ENCODE measurements at places on chromosomes 2 and 18.

DNA sequence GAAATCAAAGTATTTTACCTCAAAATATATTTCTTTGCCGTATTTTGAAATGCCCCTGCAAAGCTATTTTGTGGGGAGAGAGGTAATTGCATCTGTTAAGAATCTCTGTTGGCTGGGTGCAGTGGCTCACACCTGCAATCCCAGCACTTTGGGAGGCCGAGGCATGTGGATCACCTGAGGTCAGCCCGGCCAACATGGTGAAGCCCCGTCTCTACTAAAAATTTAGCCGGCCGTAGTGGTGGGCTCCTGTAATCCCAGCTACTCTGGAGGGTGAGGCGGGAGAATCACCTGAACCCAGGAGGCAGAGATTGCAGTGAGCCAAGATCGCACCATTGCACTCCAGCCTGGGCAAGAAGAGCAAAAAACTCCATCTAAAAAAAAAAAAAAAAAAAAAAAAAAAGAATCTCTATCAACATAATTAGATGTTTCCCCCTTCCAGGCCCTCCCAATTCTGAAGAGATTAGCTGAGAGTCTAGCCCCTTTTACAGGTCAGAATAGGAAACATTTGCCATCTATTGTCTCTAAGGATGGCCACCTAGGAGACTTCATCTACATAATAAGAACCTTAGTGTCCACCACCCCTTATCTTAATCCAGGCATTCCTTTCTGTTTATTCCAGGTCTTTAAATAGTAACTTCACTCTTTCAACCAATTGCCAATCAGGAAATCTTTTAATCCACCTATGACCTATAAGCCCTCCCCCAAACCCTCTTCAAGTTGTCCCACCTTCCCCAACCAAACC is 3.5 kb upstream of the TRAPPC8 start:
- DNase-seq: peak; percentile 43

DNA sequence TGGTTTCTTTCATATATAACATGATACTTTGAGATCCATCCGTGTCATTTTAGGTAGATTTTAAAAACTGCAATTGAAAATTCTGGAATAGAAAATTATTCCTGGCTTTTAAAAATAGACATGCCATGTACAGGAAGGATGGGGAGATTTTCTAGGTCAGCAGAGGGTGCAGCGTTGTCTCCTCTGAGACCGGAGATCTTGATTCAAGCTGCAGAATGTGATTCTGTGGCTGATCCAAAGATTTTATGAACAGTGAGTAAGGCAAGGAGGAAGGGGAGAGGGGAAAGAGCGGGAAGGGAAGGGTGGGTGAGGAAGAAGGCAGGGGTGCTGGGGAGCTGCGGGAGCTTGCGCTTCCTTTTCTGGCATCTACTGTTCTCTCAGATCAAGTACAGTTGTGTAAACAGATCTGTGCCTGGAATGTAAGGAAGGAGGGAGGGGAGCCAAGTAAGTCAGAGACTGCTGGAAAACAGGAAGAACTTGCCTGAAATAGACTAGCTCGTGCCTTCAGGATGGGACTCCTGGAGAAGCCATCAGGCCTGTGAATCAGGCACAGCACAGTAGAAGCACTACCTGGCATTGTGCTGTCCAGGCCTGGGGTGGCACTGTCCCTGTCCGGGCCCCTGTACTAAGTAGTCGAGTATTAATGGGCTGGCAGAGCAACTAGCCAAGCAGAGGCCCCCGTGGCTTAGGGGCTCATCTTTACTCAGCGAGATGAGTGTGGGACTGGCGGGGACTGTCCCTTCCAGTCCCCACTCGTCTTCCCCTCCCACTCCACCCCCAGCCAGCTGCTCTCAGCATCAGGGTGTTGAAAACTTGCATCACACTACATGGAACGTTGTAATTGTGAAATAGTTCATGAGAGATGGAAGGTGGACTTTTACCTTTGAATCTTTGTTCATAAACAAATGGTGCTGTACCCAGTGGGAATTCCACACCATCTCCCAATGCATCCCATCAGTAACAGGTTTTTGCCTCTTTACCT is 163.5 kb downstream of the UXS1 start:
- no peak for DNase-seq

GRCh38 chr2:95113464-95113863 is 8.1 kb downstream of the MRPS5 start:
- no peak for DNase-seq

DNA sequence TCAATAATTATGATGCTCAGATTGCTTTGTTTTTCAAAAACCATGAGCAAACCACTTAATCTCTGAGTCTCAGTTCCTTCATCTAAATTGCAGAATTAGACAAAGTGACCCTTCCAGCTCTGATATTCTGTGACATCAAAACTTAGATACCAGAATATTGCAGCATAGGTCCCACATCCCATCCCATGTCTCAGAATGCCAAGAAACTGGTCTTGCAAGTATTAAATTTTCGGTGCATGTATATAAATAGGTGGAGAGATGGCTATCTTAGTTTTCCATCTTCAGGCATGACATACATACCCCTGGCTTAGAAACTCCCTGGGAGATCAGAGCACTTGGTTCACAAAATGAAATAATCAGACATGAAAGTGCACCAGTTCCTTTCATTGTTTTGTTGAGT is 39.8 kb downstream of the WDR75 start:
- no peak for DNase-seq
